ENCODE measurements at places on chromosomes 11 and 22. TPM values are rescaled to one million over a fixed set of nuclear protein-coding genes. Genes with fewer than 3 reads are reported as not detected.

- H3K4me1 ChIP-seq = peaks cover 19% of the 10 kb centered on the region
- peak overlapping the region; percentile 50 for H3K4me3 ChIP-seq
- no peaks in the 10 kb centered on the region for H3K27me3 ChIP-seq
- DNase-seq = no peak
Observed at GRCh38 chr11:68128682-68129327, 7.6 kb upstream of the CHKA start.

DNA sequence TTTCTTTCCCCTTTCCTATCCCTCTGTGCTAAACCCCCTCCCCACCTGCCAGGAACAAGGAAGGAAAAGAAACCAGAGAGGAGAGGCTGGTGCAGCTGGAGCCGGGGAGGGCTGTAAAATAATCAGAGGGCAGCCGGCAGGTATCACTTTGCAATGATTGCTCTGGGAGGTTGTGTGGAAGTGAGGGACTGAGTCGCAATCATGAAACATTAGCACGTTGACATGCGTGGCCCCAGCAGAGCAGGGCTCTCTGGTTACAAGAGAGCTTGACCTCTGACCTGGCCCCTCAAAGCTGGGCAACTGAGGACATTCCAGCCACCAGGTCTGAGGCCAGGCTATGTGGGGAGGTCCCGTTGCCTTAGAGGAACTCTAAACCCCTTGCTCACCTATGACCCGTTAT is 170.8 kb upstream of the BDNF start:
- H3K4me1 ChIP-seq = peaks cover 3% of the 10 kb centered on the region
- DNase-seq = no peak
- no peak overlapping the region for H3K27ac ChIP-seq
- no peak overlapping the region for H3K4me3 ChIP-seq
- no peaks in the 10 kb centered on the region for H3K36me3 ChIP-seq

The PLAAT4 gene
- 6.3 TPM for total RNA-seq

DNA sequence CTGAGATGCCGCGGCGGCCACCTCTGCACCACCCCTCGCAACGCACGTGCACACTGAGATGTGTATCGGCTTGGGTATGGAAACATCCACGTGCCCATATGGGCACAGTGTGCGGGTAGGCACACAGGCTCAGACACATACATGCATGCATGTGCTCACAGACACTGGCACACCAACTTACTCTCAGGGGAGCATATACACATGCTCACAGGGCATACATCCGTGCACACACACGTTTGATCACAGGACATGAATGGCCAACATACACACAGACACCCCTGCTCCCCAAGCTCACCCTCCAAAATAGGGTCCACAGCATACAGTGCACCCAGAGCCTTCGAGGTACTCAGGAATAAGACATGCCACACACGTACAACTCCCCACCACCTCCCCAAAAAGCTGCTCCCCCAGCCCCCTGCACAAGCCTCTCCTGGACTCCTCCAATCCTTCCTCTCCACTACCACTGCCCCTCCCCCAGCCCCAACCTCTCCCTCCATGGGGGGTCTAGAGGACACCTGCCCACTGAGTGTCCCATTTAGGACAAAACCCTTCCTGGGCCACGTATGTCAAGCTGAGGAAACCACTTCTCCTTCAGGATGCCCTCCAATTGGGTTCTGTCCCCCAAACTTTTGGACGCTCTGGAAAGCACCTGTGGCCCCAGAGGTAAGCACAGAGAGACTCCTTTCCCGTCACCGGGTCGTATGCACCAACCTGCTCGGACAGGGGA is 53.1 kb downstream of the SLC22A12 start:
- peaks cover 6% of the 10 kb centered on the region for H3K4me1 ChIP-seq
- no peaks in the 10 kb centered on the region for H3K36me3 ChIP-seq
- H3K4me3 ChIP-seq = peak overlapping the region; percentile 36
- no peak for DNase-seq

The LRRN4CL gene
- total RNA-seq = 64.8 TPM

- H3K27me3 ChIP-seq = peaks cover 7% of the 10 kb centered on the region
- H3K36me3 ChIP-seq = no peaks in the 10 kb centered on the region
- peak overlapping the region; percentile 17 for H3K27ac ChIP-seq
- H3K4me3 ChIP-seq = no peak overlapping the region
- H3K4me1 ChIP-seq = peaks cover 18% of the 10 kb centered on the region
- DNase-seq = no peak
Observed at GRCh38 chr22:35478633-35479107, 62.0 kb upstream of the RASD2 start.

The SCN4B gene
- total RNA-seq = 1.3 TPM

The FAT3 gene
- total RNA-seq = 2.4 TPM

The TAF1D gene
- total RNA-seq = 166 TPM

GRCh38 chr11:44823006-44823405 is 96.2 kb downstream of the TSPAN18 start:
- H3K4me1 ChIP-seq = no peaks in the 10 kb centered on the region
- H3K27ac ChIP-seq = no peak overlapping the region
- no peaks in the 10 kb centered on the region for H3K36me3 ChIP-seq
- H3K27me3 ChIP-seq = no peaks in the 10 kb centered on the region

- no peak for DNase-seq
- no peaks in the 10 kb centered on the region for H3K27me3 ChIP-seq
- H3K4me1 ChIP-seq = peaks cover 10% of the 10 kb centered on the region
- peaks cover 3% of the 10 kb centered on the region for H3K36me3 ChIP-seq
- no peak overlapping the region for H3K4me3 ChIP-seq
Observed at GRCh38 chr22:29301716-29302401, 4.6 kb upstream of the GAS2L1 start.

GRCh38 chr11:64745521-64746328 is 1.8 kb upstream of the RASGRP2 start:
- H3K27ac ChIP-seq = peak overlapping the region; percentile 89
- peaks cover 52% of the 10 kb centered on the region for H3K4me1 ChIP-seq
- peaks cover 7% of the 10 kb centered on the region for H3K36me3 ChIP-seq
- peak; percentile 59 for DNase-seq

DNA sequence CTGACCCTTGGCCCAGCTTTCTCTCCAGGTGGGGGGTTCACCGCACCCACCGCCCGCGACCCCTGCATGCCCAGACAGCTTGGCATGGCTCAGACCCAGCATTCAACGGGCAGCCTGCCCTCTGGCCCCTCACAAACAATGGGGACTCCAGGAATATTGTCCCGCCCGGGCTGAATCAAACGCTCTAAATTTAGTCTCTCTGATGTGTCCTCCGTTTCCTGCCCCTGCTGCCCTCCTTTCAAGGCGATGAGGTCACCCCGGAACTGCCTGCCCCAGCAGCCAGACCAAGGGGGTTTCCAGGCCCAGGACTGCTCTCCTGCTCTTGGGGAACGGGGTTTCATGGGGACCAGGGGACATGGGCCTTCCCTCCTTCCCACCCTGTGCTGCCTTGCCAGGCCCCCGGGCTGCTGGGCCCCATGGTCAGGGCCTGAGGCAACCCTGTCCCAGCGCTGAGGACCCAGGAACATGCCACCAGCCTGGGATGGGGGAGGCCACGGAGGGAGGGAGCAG is 10.1 kb upstream of the PDGFB start:
- no peak for DNase-seq
- no peaks in the 10 kb centered on the region for H3K36me3 ChIP-seq
- no peak overlapping the region for H3K4me3 ChIP-seq
- no peaks in the 10 kb centered on the region for H3K27me3 ChIP-seq
- H3K27ac ChIP-seq = peak overlapping the region; percentile 15
- no peaks in the 10 kb centered on the region for H3K4me1 ChIP-seq

- no peaks in the 10 kb centered on the region for H3K27me3 ChIP-seq
- no peak overlapping the region for H3K27ac ChIP-seq
- H3K36me3 ChIP-seq = no peaks in the 10 kb centered on the region
- H3K4me1 ChIP-seq = no peaks in the 10 kb centered on the region
Observed at GRCh38 chr22:46008836-46009596, 32.1 kb upstream of the WNT7B start.

GRCh38 chr22:49753961-49754695 is 73.5 kb downstream of the BRD1 start:
- no peak overlapping the region for H3K4me3 ChIP-seq
- no peaks in the 10 kb centered on the region for H3K4me1 ChIP-seq
- H3K36me3 ChIP-seq = no peaks in the 10 kb centered on the region
- no peak overlapping the region for H3K27ac ChIP-seq

Data from tibial nerve (tissue), 4 donors.